ENCODE measurements at places on chromosomes 4 and X.

DNA sequence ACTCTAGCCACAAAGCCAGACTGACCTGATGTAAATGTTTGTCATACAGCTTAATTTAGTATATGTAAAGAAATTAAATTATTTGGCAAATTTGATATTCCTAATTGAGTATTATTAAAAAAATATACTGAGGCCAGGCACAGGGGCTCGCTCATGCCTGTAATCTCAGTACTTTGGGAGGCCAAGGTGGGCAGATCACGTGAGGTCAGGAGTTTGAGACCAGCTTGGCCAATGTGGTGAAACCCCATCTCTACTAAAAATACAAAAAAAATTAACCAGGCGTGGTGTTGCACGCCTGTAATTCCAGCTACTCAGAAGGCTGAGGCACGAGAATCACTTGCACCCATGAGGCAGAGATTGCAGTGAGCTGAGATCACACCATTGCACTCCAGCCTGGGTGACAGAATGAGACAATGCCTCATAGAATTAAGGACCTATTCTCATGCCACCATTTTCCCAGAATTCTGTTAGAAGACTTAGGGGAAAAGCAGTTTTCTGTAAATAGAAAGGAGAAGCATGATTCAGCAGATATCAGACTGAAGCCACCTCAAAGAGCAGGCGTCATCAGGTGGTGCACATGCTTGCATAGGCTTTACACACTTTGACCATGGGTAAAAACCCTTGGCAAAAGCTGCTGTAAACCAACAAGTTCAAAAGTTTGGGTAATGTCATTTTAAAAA is 6.1 kb downstream of the UBQLN2 start:
- DNase-seq, result no peak

DNA sequence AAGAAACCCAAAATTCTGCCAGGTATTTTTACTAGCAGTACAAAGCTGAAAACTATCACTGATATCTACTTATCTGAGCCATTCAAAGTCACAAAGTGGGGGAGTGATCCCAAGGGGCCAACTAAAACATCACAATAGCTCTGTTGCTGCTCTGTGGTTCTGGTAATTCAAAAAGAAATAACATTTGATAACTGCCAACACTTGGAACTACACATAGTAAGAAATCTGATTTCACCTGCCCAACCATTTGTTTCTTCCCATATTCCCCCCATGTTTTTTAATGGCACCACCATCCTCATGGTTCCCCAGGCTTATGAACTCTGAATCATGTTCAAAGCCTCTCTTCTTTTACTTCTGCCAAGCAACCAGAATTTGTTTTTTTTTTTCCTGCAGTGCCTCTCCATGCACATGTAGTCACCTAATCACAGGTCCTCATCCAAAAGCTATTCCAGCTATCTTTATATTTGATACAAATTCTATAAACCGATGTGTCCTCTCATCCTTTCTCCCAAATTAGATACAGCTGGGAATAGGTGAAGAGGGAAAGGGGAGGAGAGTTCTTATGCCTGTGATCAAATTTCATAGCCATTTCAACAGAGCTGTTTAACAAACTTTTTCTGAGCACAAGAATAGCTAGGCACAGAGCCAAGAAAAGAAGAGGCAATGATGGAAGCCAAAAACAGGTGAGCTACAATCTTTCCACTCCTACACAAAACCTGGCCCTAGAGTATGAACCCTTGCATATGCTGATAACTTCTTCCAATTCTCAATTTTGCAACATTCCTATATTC is 7.7 kb downstream of the AMMECR1 start:
- no peak for DNase-seq

DNA sequence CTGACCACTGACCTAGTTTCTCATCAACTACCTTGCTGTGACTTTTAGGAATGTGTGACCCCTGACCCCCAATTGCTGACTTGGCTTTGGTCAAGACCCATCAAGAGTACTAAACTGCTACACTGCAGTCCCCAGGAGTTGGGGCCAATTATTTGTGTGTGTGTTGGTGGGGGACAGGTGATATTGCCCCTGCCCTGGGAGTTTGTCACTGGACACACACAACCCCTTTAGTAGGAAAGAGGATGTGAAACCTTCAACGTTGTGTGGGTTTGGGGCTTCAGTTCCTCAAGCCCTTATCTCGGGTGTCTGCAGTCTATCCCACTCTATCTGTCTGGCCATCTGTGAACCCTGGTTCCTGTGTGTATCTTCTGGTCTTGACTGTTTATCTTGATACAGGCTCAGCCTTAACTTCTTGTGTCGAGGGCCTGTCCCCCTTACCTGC is 6.5 kb downstream of the SASH3 start:
- no peak for DNase-seq

- DNase-seq, result no peak
Observed at GRCh38 chr4:154084864-154085263, 296.0 kb upstream of the SFRP2 start.

- DNase-seq, result no peak
Observed at GRCh38 chr4:169220854-169221411, 49.8 kb downstream of the SH3RF1 start.

DNA sequence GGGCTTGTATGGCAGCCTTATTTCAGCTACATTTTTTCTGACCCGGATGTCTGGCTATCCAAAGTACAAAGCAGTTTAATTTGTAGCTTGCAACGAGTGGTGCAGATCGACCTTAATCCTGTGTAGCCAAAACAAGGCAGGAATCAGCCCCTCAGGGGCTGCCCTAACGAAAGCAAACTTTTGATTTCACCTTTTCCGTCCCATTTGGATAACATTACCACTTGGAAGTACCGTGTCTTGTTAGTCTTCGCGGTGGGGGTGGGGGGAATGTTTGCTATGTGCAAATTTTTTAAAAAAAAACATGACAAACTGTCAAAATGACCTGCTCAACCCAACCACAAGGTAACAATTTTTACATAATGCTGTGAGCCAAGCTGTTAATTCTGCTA is 766 bp upstream of the DNAJB14 start:
- no peak for DNase-seq

Measured in cortex of kidney (tissue), 1 donor.